ENCODE measurements at places on chromosomes 11 and 22.

DNA sequence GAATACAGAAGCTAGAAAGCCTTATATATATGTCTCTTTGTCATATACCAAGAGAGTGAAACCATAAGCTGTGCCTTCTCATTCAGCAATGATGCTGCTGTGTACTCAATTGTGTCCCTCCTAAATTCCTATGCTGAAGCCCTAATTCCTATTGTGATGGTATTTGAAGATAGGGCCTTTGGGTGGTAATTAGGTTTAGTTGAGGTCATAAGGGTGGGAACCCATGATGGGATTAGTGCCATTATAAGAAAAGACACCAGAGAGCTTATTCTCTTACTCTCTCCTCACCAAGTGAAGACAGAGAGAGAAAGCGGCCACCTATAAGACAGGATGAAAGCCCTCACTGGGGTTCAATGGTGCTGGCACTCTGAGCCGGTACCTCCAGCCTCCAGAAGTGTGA lies 1191.3 kb upstream of the TENM4 start:
- no peaks in the 10 kb centered on the region for H3K27me3 ChIP-seq
- H3K36me3 ChIP-seq, result no peaks in the 10 kb centered on the region
- no peaks in the 10 kb centered on the region for H3K4me1 ChIP-seq
- H3K4me3 ChIP-seq, result no peak overlapping the region
- no peak overlapping the region for H3K27ac ChIP-seq

GRCh38 chr22:49197986-49198704 lies 629.5 kb downstream of the BRD1 start:
- DNase-seq, result peak; percentile 31
- no peak overlapping the region for H3K4me3 ChIP-seq
- H3K27ac ChIP-seq, result no peak overlapping the region
- H3K27me3 ChIP-seq, result no peaks in the 10 kb centered on the region

- H3K27me3 ChIP-seq, result no peaks in the 10 kb centered on the region
- H3K4me3 ChIP-seq, result no peak overlapping the region
- no peak for DNase-seq
- no peaks in the 10 kb centered on the region for H3K4me1 ChIP-seq
- no peaks in the 10 kb centered on the region for H3K36me3 ChIP-seq
Observed at GRCh38 chr11:68506908-68507307, 46.4 kb downstream of the PPP6R3 start.

GRCh38 chr11:96863520-96863919 lies 473.7 kb downstream of the JRKL start:
- no peak overlapping the region for H3K27ac ChIP-seq
- H3K4me1 ChIP-seq, result no peaks in the 10 kb centered on the region
- DNase-seq, result no peak
- H3K27me3 ChIP-seq, result no peaks in the 10 kb centered on the region
- H3K4me3 ChIP-seq, result no peak overlapping the region
- no peaks in the 10 kb centered on the region for H3K36me3 ChIP-seq

DNA sequence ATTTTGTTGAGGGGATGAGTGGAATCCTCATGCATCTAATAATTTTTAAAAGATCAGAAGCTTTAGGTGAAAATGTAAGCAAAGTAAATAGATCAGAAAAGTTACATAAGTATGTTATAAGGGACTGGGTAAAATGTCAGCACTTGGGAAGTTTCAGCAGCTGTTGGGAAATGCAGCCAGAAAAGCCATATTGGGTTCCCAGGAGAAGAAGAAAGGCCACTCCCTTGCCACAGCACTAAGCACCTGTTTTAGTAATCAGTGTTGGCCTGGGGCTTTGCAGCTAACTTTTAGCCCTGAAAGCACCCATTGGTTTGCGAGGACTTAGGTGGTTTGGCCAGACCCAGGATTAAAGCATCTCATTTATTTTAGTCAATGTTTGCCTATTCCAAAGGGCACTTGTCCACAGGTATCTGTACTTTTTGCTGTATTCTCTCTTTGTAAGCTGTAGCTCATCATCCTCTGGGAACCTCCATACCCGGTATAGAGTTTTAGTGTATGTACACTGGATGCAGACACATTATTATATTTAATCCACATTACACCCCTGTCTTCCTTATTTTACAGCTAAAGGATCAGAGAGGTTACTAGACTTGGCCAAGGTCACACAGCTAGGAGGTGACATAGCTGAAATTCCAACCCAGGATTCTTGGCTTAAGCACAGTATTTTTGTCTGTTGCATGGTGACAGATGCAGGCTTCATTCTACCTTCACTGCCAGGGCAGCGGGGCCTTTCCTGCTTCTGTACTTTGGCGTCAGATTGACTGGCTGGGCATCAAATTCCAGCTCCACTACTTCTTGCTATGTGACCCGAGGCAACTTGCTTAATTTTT lies 127.7 kb upstream of the SESN3 start:
- H3K36me3 ChIP-seq, result no peaks in the 10 kb centered on the region
- H3K27ac ChIP-seq, result peak overlapping the region; percentile 14
- no peaks in the 10 kb centered on the region for H3K27me3 ChIP-seq
- no peak overlapping the region for H3K4me3 ChIP-seq
- DNase-seq, result peak; percentile 71

DNA sequence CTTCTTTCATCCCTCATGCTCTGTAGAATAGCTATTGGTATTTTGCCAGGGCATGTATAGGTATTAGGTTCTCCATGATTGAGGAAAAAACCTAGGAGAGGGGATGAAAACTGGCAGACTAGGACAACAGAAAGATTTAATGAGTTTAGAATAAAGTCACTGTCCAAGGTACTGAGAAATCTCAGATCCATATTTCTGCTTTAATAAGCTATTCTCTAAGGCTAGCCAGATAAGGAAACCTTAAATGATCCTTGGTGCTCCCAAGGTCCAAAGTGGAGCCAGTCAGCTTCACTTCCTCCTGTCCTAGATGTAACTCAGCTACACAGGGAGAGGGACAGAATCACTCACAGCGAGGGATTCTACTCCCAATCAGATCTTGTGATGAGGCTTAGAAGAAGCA lies 13.7 kb upstream of the CSNK2A3 start:
- no peak overlapping the region for H3K27ac ChIP-seq
- H3K4me3 ChIP-seq, result no peak overlapping the region
- no peaks in the 10 kb centered on the region for H3K4me1 ChIP-seq
- no peak for DNase-seq

DNA sequence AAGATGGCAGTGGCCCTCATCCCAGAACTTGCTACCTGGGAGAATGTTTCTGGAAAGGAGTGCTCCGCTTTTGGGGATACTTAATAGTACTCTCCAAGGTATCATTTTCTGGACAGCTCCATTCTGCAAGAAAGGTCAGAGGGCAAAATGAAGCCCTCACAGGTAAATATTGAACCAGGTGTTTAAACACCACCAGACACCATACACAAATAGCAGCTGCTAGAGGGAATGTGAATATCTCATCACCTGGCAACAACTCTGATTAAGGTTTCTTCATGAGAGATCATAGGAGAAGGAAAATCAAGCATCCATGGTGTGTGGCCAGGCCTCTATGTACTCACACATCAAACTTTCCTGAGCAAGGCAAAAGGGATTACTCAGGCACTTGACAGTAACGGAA lies 226.1 kb upstream of the FAT3 start:
- DNase-seq, result no peak
- no peaks in the 10 kb centered on the region for H3K36me3 ChIP-seq
- H3K27me3 ChIP-seq, result no peaks in the 10 kb centered on the region
- no peak overlapping the region for H3K4me3 ChIP-seq
- H3K27ac ChIP-seq, result no peak overlapping the region

- H3K36me3 ChIP-seq, result no peaks in the 10 kb centered on the region
- DNase-seq, result no peak
- H3K4me3 ChIP-seq, result no peak overlapping the region
- H3K27ac ChIP-seq, result no peak overlapping the region
Observed at GRCh38 chr11:131945706-131946105, 575.3 kb downstream of the NTM start.

- H3K36me3 ChIP-seq, result no peaks in the 10 kb centered on the region
- H3K27ac ChIP-seq, result peak overlapping the region; percentile 89
- peak; percentile 74 for DNase-seq
- no peaks in the 10 kb centered on the region for H3K27me3 ChIP-seq
- H3K4me1 ChIP-seq, result no peaks in the 10 kb centered on the region
Observed at GRCh38 chr22:29336751-29337490, 21.4 kb upstream of the RASL10A start.

All from breast epithelium (tissue), 4 donors.